Activated T-cell treated with anti-CD3 and anti-CD28 coated beads for 1 hour (primary cell): ENCODE measurements at places on chromosomes 6 and 20.
A peak's percentile ranks its signal among the peaks of the same experiment; 100 is the strongest.

DNA sequence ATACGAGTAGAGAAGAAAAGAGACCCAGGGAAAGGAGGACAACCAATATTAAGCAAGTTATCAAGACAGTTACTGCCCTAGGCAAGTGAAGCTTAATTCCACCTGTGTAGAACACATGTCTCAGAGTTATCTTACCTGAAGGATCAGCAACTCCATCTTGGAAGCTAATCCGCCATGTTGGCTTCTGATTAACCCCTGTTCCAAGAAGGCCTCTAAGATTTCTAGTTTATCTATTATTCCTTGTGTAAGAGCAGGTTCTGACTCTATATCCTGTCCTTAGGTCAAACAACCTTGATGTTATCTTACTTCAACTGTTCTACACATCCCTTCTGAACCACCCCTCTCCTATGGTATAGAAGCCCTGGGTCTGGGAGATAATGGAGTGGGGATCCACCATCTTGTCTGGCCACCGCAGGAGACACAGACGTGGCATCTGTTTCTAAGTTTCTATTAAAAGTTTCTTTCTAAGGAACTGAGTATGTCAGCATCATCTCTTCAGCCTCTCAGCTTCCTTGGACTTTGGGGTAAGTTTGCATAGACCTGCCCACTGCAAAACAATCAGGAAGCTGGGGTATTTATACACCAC, 27.7 kb upstream of the PTPN1 start:
- DNase-seq: no peak

- no peak for DNase-seq
Measured at GRCh38 chr20:51666126-51666525, 102.1 kb downstream of the ATP9A start.

GRCh38 chr6:141056945-141057625, 1075.6 kb upstream of the GJE1 start:
- no peak for DNase-seq

DNA sequence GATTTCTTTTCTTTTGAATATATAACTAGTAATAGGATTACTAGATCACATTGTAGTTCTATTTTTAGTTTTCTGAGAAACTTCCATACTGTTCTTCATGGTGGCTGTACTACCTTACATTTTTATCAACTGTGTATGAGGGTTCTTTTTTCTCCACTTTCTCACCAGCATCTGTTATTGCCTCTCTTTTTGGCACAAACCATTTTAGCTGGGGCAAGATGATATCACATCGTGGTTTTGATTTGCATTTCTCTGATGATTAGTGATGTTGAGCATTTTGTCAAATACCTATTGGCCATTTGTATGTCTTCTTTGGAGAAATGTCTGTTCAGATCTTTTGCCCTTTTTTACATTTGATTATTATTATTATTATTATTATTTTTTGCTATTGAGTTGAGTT, 86.1 kb upstream of the TCF21 start:
- DNase-seq: no peak

DNA sequence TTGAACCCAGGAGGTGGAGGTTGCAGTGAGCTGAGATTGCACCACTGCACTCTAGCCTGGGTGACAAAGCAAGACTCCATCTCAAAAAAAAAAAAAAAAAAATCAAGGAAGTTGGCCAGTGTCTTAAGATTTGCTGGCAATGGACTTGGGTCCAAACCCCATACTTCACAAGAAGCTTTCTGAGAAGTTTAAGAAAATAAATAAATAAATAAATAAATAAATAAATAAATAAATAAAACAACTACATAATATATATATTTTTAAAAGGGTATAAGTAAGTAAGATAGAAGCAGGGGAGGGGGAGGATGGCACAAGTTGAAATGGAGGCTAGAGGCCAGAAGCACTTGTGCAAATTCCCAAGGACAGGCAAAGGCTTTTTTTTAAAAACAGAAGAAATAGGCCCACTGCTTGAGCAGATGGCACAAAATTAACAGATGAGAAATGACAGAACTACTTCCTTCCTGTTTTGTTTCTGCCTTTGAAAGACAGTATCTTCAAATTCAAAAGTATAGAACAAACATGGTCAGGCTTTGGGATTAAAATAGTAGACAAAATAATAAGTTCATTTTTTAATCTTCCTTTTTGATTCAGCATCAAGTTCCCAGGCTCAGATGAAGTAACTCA, 287.7 kb downstream of the ALDH8A1 start:
- DNase-seq: no peak

DNA sequence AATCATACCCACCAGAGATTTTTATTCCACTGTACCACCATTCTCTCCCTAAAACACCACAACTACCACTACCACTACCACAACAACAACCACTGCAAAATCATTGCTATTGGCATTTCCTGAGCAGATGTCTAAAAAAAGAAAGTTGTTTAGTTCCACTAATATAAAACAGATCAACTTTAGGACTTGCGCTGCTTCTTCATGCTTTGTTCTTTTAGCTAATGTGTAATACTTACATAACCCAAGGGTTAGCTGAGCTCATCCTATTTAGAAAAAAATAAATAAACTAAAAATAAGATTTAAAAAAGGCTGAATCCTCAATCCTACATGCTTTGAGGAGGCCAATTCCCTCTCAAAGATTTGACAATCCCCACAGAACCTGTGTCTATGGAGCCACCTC, 11.4 kb downstream of the IYD start:
- no peak for DNase-seq

GRCh38 chr6:474453-475185, 83.1 kb downstream of the IRF4 start:
- peak; percentile 60 for DNase-seq

DNA sequence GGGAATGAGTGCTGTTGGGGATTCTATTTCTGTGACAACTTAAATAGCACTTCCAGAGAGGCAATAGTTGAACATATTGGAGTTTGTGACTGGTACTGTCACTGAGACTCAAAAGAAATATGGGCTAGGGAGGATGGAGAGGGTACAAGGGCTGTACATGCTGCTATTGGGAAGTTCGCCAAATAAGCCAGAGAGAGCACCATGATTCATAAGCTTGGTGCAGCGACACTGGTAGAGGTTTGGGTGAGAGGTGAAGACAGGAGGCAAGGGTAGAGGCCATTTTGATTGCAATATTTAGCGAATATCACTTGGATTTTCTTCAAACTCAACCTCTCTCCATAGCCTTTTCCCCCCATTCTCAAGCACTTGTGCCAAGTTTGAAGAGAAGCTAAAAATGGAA, 214.3 kb downstream of the OGFRL1 start:
- DNase-seq: no peak

DNA sequence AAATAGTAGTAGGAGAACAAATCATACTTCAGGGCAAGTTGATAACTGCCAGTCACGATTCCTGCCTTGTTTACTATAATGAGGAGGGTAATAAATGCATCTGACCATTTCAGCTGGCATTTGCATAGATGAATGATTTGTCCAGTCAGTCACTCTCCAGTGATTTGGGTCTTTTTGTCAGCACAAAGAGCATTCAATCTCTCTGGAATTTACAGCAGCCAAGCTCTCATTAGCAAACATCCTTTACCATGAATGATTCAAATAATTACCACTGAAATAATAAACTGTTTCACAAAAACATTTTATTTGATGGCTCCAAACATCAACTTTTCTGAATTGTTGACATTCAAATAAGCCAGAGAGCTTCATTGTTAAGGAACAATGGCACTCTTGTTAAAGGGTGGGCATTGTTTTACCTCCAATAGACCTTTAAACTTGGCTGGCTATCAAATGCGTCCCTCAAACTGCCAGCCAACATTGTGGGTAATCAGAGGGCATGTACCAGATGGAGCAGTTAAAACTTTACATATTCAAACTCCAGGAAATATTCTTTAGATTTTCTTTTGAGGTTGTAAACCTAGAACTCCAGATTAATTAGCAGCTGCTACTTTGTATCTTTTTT, 30.0 kb upstream of the FBXL4 start:
- DNase-seq: no peak

GRCh38 chr20:43937591-43937990, 22.9 kb downstream of the TOX2 start:
- no peak for DNase-seq

- no peak for DNase-seq
Measured at GRCh38 chr20:50438986-50439407, 71.2 kb upstream of the PTPN1 start.

GRCh38 chr6:108132863-108133262, 33.0 kb upstream of the NR2E1 start:
- DNase-seq: no peak

- no peak for DNase-seq
Measured at GRCh38 chr6:3875486-3875885, 26.3 kb downstream of the FAM50B start.

GRCh38 chr6:23334360-23334759, 765.0 kb downstream of the HDGFL1 start:
- DNase-seq: no peak

- DNase-seq: no peak
Measured at GRCh38 chr20:21397341-21398108, at the start of gene NKX2-4. TSS of gene NKX2-4 (minus strand) at chr20:21397526. CDS start at chr20:21397399, 127 bp downstream.

- DNase-seq: no peak
Measured at GRCh38 chr6:124822204-124822613, 140.0 kb upstream of the RNF217 start.

DNA sequence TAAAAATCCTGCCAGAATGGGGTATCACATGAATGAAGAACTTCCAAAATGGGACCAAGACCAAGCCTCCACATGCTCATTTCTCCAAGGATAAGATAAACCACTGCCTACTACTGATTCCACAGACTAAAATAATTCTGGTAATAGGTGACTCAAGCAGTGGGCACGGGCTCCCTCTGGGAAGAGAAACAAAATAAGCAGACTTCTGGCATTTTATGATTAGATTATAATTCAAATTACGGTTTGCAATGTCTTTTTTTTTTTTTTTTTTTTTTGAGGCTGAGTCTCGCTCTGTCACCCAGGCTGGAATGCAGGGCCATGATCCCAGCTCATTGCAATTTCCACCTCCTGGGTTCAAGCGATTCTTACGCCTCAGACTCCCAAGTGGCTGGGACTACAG, 16.0 kb downstream of the UQCC1 start:
- no peak for DNase-seq

GRCh38 chr20:10590950-10591671, 82.7 kb downstream of the JAG1 start:
- no peak for DNase-seq

GRCh38 chr6:118786596-118787453, 107.1 kb upstream of the ASF1A start:
- DNase-seq: no peak

DNA sequence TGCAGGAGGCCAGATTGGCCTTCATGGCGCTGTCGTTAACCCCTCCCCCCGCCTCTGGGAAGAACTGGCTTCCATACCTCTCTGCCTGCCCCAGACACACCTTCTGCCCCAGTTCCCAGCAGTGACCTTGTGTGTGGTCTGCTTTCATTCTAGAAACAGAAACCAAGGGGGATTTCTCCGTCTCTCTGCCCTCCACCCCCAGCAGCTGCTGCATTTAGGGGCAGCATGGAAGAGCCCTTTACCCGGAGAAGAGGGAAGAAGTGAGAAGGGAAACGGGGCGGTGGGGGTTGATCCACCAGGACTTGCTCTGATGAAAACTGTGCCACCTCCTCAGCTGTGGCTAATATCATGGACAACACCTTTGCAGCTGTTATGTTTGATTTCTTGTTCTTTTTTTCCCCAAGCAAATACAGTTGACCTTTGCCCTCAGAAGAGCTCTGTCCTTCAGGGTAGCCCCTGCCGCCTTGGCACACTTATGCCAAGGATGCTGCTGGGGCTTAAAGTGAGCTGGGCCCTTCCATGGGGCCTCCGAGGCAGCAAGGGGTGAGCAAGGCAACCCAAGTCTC, 6.1 kb downstream of the GLP1R start:
- DNase-seq: no peak

DNA sequence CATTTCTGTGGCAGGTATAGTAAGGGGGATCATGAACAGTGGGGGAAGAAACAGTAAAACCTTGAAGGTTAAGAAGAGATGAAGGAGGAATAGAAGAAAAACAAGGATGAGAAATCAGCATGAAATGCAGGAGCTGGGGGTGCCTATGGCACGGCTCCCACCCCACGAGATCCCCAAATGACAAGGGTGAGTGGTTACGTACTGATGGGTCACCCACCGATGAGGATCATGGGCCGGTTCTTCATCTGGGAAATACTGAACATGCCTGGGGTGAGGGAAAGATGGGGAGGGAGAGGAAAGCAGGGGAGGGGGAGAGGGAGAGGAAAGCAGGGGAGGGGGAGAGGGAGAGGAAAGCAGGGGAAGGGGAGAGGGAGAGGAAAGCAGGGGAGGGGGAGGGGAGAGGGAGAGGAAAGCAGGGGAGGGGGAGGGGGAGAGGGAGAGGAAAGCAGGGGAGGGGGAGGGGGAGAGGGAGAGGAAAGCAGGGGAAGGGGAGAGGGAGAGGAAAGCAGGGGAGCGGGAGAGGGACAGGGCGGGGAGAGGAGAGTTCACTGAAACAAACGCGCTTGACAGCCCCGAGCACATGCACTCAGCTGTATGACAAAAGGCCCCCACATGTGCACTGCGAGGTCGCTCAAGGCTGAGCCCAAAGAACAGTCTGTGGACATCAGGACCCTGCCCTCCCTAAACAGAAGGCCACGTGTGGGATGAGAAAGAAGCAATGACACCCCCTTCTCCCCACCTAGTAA, 25.3 kb downstream of the MOCS1 start:
- DNase-seq: no peak

DNA sequence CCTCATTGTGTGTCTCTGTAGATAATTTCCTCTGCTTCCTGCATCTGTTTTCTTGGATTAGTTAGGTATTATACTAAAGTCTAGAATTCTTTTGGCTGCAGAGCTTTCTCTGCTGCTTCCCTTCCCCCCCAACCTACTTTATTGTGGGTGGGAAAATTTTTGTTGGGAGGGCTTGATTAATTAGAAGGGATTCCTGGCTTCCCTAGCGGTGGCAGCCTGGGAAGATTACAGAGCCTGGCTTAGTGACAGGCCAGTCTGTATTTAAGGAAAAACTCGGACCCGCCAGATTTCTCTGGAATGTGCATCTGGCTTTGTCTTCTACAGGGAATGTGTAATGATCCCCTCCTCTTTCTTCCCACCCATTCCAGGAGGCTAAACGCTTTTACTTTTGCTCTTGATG, 31.2 kb downstream of the SLX4IP start:
- no peak for DNase-seq

GRCh38 chr20:2402271-2402980, 21.7 kb downstream of the TGM6 start:
- DNase-seq: no peak

DNA sequence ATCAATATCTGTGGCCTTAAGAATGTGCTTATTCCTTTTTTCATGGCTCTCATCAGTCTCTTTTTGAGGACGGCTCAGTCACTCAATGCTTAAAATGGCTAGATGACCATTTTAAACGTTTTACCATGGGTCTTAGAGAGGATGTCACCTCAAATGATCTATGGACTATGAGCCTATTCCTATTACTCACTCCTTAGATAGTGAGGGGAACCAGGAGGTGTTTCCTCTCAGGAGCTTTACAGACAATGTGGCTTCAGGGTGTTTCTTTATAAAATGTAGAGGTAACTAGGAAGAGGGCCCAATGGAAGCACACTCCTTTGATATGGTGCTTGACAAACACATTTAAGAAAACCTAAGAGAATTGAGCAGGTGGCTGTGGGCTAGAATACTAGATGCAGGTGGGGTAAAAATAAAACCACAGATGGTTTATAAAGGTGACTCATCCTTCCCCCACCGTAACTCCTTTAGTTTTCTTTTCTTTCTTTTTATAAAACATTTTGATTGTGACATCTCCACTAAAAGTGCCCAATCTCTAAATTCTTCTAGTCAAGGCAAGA, 1.5 kb upstream of the TMEM200A start:
- DNase-seq: no peak
